ENCODE measurements at places on chromosomes 2 and 18.

- no peak for DNase-seq
These were observed 40.3 kb downstream of the SESTD1 start for GRCh38 chr2:179224361-179224760.

- DNase-seq = no peak
These were observed 158.0 kb upstream of the KLHL14 start for GRCh38 chr18:32930695-32931301.

- no peak for DNase-seq
These were observed 71.0 kb upstream of the RFX8 start for GRCh38 chr2:101545950-101546349.

DNA sequence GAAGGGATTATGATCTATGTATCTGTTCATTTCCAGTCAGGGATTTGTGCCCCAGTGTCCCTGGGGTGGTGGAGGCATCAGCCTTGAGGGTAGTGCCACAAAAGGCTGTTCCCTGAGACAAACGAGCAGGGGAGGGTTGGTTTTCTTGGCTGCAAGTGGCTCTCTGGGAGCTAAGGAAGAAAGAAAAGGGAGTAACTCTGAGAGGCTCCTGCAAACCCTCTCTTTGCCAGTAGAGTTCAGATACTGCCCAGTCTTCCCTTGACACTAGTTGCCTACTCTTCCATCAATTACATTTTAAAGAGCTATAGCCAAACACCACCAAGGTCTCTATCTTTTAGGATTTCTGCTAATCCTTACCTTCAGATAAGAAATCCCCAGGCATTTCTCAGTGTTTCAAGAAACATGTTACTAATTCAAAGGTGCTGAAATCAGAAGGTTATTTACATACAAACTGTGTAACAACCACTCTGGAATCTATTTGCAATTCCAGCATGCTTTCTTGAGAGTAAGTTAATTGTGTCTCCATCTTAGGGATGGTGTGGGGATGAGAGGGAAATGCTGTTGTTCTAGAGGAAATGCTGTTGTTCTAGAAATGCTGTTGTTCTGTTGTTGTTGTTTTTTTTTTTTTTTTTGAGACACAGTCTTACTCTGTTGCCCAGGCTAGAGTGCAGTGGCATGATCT is 18.7 kb upstream of the KCTD1 start:
- DNase-seq = no peak

DNA sequence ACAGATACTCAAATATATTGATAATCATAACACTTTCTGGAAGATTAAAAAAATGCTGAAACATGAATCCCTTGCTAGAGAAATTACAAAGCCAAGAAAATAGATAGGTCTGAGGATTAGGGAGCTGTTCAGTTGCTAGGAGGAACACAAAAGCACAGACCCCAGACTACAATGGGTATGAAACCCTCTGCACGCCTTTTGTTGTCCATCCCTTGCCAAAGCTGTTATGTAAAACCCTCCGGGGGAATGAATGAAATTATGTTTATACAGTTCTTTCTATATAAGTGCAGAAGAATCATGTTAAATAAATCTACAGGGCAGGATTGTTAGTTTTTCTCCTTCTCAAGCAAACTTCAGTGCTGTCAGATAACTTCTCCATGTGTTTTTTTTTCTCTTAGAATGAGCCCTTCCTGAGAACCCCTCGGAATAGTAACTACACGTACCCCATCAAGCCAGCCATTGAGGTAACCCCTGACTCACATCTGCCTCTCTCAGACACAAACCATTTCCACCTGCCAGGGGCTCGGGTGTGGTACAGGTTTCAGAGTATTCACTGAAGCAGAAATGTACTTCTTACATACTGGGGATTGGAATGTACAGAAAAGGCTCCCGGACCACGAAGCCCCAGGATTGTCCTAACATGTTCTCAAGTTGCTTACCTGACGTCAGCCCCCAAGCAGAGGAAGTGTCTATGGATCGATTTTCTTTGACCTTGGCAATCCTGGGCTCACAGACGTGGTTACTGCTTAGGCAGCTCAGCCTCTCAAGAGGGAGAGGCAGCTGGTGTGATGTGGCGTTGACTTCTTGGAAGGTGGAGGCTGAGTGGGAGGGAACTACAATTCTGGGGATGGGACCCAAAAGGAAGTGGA is 118.0 kb downstream of the PLB1 start:
- DNase-seq = peak; percentile 27

- peak; percentile 13 for DNase-seq
These were observed 15.4 kb upstream of the RMC1 start for GRCh38 chr18:23487738-23488570.

Data from stimulated activated CD4-positive, alpha-beta T cell treated with anti-CD3 and anti-CD28 coated beads, Interleukin-15, amount 100 ng/mL, for 1 hour (primary cell).